ENCODE measurements at places on chromosomes 7 and 10.

- DNase-seq, result no peak
Measured at GRCh38 chr7:129227646-129228578, 3.1 kb downstream of the AHCYL2 start.

GRCh38 chr10:113517901-113518260, 35.0 kb upstream of the HABP2 start:
- no peak for DNase-seq

DNA sequence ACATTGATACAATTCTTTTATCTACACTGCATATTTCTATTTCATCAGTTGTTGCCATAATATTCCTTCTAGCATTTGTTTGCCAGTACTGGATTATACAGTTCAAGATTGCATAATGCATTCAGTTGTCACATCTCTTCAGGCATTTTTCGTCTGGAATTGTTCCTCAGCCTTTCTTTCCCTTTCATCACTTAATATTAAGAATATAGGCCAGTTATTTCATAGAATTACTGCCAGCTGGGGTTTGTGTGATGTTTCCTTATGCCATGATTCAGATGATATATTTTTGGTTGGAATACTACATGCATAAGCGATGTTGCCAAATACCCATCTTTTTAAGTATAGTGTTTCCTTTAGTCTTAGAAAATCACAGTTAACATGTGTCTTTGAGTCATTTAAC, 20.8 kb downstream of the KIFBP start:
- DNase-seq, result no peak

- DNase-seq, result peak; percentile 46
Measured at GRCh38 chr10:811379-812175, 119.9 kb downstream of the LARP4B start.

GRCh38 chr10:73814896-73815718, 3.7 kb upstream of the NDST2 start:
- no peak for DNase-seq

DNA sequence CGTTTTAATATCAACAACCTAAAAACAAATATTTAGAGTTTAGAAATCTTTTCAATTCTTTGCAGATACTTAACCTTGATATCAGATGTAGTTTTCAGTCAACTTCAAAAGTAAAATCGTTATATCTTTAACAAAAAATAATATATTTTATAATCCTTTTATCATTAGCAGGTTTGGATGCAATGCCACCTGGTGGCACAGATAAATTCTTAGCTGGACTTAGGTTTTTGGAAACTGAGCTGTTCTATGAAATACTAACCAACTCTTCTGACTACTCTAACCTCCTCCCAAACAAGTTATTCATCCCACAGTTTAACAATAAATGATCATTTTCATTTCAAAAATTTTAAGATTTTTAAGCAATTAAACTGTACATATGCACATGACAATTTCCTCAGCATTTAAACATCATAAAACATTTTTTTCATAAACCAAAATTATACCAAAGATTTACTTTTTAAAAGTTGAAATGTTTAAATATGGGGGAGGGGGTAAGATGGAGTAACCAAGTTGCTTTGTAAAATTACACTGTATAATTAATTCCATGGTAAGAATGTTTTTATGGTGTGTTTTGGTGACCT, 56.9 kb downstream of the HIBADH start:
- peak; percentile 48 for DNase-seq

DNA sequence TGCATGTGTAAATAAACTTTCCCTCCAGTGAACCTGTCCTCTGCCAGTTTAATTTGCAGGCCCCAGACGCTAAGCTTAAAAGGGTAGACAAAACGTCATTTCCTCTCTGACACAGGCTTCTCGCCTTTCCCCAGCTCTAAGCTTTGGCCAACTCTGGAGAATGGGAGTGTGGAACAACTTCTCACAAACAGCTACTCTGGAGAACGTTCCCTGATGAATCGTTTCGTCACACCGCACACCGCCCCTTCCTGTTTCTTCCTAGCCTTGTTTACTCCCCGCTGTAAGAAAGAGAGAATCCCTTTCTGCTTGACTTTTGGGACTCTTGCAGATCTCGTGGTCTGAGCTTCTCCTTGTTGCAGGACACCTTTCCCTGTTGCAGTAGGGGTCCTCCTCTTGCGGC, 564.2 kb downstream of the TCERG1L start:
- DNase-seq, result no peak

- DNase-seq, result no peak
Measured at GRCh38 chr10:71797533-71798307, 24.4 kb upstream of the VSIR start.

- no peak for DNase-seq
Measured at GRCh38 chr7:41732436-41732785, 29.5 kb upstream of the INHBA start.

- DNase-seq, result peak; percentile 83
Measured at GRCh38 chr10:90418869-90419652, 438.8 kb downstream of the HTR7 start.

Data from astrocyte of the hippocampus (primary cell).